ENCODE measurements at places on chromosomes 4 and X.
A peak's percentile ranks its signal among the peaks of the same experiment; 100 is the strongest.

- no peak for DNase-seq
Observed at GRCh38 chrX:132533409-132533808, 44.6 kb upstream of the MBNL3 start.

- no peak for DNase-seq
Observed at GRCh38 chrX:32137525-32137924, 1065.7 kb upstream of the FTHL17 start.

DNA sequence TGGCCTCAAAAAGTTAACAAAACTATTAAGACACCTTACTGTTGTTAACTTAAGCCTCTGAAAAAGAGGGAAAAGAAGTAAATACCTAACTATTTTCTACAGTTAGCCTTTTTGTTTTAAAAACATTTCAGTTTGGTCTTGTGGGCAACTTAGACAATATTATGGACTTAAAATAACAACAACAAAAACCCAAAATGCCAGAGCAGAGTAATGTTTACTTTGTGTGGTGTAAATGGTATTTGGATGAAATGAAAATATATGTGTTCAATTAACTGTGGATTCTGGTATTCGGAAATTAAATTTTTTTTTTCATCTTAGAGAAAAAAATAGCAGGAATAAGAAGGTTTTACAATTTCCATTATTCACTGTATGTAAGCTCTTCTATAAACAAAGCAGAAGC lies 79.6 kb upstream of the NPNT start:
- DNase-seq: no peak

- no peak for DNase-seq
Observed at GRCh38 chrX:34810364-34810763, 132.2 kb upstream of the FAM47B start.

DNA sequence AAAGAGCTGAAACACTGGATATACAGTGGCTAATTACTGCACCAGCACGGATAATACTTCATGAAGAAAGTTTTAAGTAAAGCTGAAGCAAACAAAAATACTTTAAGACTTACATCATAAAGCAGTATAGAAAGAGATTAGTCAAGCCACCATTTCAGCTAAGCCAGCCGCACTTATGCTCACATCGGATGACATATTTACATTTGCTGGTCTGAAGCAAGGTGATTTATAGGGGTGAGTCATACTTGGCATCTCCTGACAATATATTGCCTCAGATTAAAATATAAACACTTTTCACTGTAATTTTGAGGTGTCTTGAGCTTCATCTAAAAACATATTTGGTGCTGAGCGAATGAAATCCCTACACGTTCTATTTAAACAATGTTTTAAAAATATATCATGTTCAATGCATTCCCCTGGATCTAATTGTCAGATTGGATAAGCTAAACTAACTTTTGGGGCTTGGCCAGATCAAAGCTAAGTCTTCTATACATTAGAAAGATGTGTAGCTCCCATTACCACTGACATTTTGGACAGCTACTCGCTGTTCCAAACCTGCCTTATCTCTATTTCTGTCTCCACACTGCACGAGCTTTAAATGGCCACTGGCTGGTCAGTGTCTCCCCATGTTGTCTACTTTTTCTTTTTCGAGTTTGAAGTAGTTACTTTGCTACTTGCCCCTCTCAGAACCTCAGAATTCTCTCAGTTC lies 103.2 kb downstream of the VCX2 start:
- DNase-seq: no peak

DNA sequence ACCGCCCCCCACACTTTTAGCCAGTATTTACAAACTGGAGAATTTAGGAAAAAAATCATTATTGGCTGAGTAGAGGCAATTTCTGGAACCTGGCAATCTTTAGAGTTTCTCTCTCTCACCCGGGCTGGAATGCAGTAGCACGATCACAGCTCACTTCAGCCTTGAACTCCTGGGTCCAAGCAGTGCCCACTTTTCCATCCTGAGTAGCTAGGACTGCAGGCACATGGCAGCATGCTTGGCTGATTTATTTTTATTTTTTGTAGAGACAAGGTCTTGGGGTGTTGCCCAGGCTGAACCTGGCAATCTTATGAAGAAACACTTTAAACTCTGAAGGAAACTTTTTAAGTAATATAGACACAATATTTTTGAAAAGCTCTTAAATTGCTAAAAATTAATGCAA lies 120.1 kb downstream of the AFF1 start:
- DNase-seq: no peak

GRCh38 chrX:148661035-148661434 lies 160.6 kb downstream of the AFF2 start:
- no peak for DNase-seq

DNA sequence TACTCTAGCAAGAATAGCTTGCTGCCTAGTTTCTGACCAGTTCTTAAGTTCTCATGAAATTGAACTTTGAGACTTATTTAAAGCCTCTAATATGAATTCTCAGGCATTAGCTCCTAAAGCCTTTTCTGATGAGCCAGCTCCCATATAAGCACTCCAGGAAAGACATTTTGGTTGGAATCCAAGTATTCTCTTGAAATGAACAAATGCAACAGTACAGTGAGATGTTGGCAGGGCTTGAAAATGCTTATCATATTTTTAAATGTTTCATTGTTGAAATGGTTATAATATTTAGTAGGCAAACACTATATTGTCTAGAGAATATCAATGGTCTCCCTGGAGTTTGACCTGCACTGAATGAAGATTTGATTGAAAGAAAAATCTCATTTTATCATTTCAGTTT lies 240.3 kb downstream of the ANK2 start:
- no peak for DNase-seq

GRCh38 chr4:85968945-85969819 lies 390.7 kb downstream of the MAPK10 start:
- DNase-seq: peak; percentile 15

GRCh38 chrX:54246866-54247265 lies 63.8 kb upstream of the FAM120C start:
- DNase-seq: no peak

GRCh38 chrX:154409222-154409871 lies at the start of gene DNASE1L1:
DNASE1L1 (minus strand) TSS chrX:154409254; CDS start chrX:154405568, 3,686 bp downstream.
- DNase-seq: peak; percentile 57

DNA sequence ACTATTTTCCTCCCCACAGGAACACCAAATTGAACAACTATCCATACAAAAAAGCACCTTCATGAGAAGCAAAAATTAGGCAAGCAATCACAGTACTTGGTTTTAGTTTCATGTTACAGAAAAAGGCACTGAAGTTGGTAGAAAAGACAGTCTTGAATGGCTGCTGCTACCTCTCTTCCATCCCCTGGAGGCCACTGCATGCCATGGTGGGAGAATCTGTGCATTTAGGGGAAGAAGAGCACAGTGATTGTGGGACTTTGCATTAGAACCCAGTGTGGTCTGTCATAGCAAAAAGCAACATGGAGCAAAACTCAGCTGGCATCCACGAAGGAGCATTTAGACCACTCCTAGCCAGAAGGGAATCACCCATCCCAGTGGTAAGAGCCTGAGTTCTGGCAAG lies 941.9 kb downstream of the PCDH18 start:
- DNase-seq: no peak

GRCh38 chr4:177339477-177340374 lies 30.1 kb downstream of the NEIL3 start:
- peak; percentile 8 for DNase-seq

- DNase-seq: no peak
Observed at GRCh38 chr4:18733961-18734360, 712.4 kb upstream of the LCORL start.

- no peak for DNase-seq
Observed at GRCh38 chr4:48778431-48779094, 1.5 kb downstream of the FRYL start.

GRCh38 chr4:182219411-182220056 lies 23.7 kb upstream of the TENM3 start:
- no peak for DNase-seq

GRCh38 chr4:94570558-94570957 lies 118.8 kb downstream of the PDLIM5 start:
- no peak for DNase-seq

- no peak for DNase-seq
Observed at GRCh38 chr4:121597346-121597934, 99.3 kb downstream of the ANXA5 start.

DNA sequence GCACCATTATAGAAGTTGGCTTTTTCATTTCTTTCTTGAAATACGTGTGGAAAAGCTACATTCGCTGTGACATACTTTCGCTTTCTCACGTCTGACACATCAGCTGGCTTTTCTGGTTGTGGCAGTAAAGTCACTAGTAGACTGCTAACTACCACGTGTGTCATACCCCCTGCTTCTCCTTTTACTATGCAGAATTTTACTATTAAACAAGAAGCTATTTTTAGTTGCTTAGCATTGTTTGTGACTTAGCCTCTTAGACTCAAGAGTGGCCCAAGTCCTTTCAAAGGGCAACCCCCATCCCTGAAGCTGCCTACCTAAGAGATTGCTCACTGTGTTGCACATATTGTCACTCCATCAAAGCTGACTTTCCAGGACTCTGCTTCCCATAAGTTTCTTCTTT lies 2.1 kb upstream of the IL2 start:
- no peak for DNase-seq

DNA sequence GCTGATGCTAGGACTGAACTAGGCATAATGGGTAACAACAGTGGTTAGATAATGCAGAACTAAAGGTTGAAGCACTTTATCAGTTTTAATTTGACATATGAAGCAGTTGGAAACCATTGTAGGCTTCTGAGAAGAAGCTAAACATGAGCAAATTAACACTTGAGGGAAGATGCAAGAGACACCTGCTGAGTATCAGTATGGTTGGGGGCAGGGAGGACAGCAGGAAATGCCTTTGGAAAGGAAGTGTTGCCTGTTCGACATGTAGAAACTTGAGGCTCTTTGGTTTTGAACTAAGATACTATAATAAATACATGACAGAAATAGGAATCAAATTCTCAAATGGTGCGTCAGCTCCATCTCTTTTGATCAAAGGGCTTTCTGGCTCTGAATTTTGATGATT lies 115.6 kb downstream of the FHIP1A start:
- no peak for DNase-seq

DNA sequence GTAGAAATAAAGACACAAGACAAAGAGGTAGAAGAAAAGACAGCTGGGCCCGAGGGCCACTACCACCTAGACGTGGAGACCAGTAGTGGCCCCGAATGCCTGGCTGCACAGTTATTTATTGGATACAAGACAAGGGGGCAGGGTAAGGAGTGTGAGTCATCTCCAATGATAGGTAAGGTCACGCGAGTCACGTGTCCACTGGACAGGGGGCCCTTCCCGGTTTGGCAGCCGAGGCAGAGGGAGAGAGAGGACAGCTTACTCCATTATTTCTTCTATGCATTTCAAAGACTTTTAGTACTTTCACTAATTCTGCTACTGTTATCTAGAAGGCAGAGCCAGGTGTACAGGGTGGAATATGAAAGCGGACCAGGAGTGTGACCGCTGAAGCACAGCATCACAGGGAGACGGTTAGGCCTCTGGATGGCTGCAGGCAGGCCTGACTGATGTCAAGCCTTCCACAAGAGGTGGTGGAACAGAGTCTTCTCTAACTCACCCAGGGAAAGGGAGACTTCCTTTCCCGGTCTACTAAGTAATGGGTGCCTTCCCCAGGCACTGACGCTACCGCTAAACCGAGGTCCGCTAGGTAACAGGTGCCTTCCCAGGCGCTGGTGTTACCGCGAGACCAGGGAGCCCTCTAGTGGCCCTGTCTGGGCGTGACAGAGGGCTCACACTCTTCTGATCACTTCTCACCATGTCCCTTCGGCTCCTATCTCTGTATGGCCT lies 44.9 kb downstream of the ZBTB49 start:
- no peak for DNase-seq

DNA sequence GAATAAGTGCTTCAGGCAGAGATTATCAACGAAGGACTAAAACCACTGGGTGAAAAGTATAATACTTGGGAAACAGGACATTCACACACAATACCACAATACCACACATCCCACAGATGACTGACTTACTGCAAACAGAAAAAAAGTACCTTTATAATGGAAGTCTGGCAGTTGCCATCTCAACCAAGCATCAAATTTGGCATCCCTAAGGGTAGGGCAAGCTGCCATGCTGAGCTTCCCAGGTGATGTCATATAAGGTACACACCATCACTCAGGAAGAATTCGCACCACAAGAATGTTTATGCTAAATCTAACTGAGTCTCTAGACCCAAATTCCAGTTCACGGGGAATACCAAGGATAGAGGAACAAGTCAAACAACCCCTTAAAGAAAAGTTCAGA lies 9.1 kb downstream of the QDPR start:
- no peak for DNase-seq

GRCh38 chrX:109448282-109448938 lies 33.5 kb downstream of the GUCY2F start:
- DNase-seq: no peak

DNA sequence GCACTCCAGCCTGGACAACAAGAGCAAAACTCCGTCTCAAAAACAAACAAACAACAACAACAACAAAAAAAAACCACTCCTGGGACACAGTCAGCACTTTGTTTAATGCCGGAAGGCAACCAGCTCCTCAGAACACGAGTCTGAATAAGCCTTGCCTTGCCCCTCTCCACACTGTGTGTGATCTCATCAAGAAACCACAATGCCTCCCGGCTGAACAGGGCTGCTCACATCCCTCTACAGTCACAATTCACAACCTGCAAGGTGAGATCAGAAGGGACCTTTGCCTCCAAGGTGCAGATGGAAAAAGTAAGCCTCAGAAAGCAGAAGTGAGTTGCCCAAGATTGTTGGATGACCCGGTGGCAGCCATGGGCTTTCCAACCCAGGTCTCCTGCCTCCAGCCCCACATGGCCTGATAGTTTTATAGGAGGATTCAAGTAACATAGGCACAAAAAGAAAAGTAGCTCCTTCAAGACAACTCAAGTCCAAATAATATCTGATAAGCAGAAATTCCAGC lies 80.8 kb downstream of the JAKMIP1 start:
- no peak for DNase-seq

DNA sequence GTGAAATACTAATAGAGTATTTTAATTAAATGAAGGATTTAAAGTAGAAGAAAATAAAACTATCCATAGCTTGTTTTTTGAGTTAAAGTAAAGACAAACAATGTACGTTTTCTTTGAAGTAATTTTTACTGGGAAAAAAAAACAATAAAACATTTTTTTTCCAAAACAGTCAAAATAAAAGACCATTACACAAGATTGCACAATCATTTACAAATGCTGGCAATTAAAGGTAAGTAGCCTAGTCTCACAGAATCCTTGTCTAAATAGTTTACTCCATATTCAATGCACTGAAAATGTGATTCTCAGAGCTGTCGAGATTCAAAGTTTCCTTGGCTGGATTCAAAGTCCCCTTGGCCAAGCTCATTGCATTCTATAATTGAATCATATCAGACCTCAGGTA lies 21.2 kb downstream of the C4orf54 start:
- no peak for DNase-seq

GRCh38 chr4:158295053-158295452 lies 84.8 kb downstream of the TMEM144 start:
- no peak for DNase-seq

- no peak for DNase-seq
Observed at GRCh38 chr4:118927974-118928373, 39.3 kb downstream of the SYNPO2 start.
